ENCODE measurements at places on chromosomes 3 and 15. TPM values are rescaled to one million over a fixed set of nuclear protein-coding genes. Genes with fewer than 3 reads are reported as not detected.

Gene DPPA2
- polyA plus RNA-seq: not detected

Gene TMCO5A
- not detected for polyA plus RNA-seq

Gene FSTL1
- polyA plus RNA-seq: 571 TPM

Gene THPO
- 1.8 TPM for polyA plus RNA-seq

Gene FGD5
- polyA plus RNA-seq: 18.2 TPM

Gene KLF15
- 1.7 TPM for polyA plus RNA-seq

Gene LHFPL4
- 0.05 TPM for polyA plus RNA-seq

Gene SV2B
- polyA plus RNA-seq: 3.0 TPM

Gene UPK1B
- polyA plus RNA-seq: 0.11 TPM

Gene PRICKLE2
- polyA plus RNA-seq: 6.9 TPM

Gene RBM15B
- 19.3 TPM for polyA plus RNA-seq

Gene ZDHHC23
- 1.1 TPM for polyA plus RNA-seq

Gene ACKR4
- 1.6 TPM for polyA plus RNA-seq

Gene CPLX3
- polyA plus RNA-seq: not detected

Gene GOLGA6D
- polyA plus RNA-seq: 0.30 TPM

Gene SCAMP5
- polyA plus RNA-seq: 4.8 TPM

Gene ITGA11
- 3.7 TPM for polyA plus RNA-seq

Gene GOLGA8J
- polyA plus RNA-seq: 0.59 TPM

Gene CCDC80
- 67.9 TPM for polyA plus RNA-seq

Gene CMTM7
- 12.9 TPM for polyA plus RNA-seq

Gene GOLGA6B
- polyA plus RNA-seq: 0.75 TPM

Gene CTXND1
- polyA plus RNA-seq: 0.90 TPM

All from forelimb muscle (tissue), 1 donor.